Stimulated activated CD4-positive, alpha-beta T cell treated with anti-CD3 and anti-CD28 coated beads, Interleukin-4, amount 100 ng/mL, for 24 hours (primary cell): ENCODE measurements at places on chromosomes 5 and 9.

DNA sequence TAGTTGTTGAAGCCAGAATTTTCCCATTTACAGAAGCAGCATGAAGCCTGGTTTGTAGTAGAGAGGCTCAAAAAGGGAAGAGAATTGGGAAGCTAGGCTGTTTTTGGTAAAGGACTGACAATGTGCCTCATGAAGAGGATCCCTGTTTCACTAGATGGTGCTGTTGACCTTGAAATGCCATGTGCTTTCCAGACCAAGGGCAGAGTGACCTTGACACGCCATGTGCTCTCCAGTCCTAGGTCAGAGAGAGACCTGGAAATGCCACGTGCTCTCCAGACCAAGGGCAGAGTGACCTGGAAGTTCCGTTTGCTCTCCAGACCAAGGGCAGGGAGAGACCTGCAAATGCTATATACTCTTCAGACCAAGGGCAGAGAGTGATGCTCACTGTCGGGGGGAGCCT is 32.0 kb downstream of the UNC13B start:
- no peak for DNase-seq

GRCh38 chr5:143714629-143715028 is 97.3 kb upstream of the HMHB1 start:
- no peak for DNase-seq

DNA sequence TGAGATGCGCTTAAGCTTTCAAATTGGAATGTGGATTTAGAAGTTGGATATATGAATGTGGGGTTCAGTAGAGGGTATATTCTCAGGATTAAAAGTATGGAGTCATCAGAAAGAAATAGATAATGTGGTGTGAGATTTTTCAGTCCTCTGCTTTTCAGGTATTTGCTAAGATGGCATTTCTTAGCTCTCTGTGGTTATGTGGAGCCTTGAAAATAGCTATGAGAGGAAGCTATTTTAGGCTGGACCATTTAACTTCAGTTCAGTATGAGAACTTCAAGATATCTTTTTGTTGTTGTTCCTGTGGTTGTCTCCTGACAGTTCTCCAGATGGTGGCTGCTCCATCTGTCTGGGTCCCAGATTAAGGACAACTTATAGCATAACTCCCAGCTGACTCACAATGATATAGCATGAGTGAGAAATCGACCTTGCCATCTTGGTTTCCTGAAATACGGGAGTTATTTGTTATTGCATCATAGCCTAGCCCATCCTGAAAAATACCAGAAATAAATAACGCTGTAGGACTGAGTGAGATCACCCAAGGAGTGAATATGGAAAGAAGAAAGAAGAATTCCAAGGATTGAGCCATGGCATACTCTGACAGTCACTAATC is 461.5 kb downstream of the ANXA1 start:
- DNase-seq: no peak

- no peak for DNase-seq
Observed at GRCh38 chr9:132986640-132987620, 8.4 kb downstream of the GFI1B start.

GRCh38 chr5:130995851-130996250 is 169.2 kb downstream of the HINT1 start:
- DNase-seq: no peak

GRCh38 chr5:92885950-92886349 is 695.1 kb downstream of the NR2F1-AS1 start:
- DNase-seq: no peak

- DNase-seq: no peak
Observed at GRCh38 chr5:18496041-18496440, 861.8 kb downstream of the TAF11L14 start.

DNA sequence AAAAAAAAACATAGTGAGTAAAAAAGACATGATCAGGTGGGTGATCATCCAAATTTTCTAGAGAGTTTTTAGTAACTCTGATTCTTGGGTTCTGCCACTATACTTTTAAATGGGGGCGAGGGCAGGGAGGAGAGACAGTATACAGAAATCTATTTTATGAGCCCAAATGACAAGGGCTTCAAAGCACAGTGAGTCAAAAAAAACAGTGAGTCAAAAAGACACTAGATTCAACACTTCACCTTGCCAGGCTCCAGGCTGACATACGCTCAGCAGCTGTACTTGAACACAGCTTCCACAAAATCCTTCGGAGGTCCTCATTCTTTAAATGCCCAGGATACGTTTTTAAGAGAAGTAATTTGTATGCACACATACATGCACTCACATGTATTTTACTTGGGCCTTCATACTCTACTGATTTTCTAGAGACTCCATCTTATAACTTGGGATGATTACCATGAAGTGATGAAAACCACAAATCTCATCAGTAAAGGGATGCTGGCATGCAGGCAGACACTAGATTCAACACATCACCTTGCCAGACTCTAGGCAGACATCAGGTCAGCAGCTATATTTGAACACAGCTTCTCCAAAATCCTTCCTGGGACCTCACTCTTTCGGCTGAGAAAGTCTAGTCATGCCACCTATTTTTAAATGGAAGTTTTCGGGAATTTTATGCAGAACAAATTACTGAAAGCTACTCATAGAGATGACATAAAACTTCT is 28.8 kb downstream of the NR3C1 start:
- no peak for DNase-seq

- peak; percentile 53 for DNase-seq
Observed at GRCh38 chr5:321230-321725, at the start of gene AHRR. Gene AHRR (plus strand): TSS chr5:321714. CDS start chr5:343903, 22,189 bp downstream.

DNA sequence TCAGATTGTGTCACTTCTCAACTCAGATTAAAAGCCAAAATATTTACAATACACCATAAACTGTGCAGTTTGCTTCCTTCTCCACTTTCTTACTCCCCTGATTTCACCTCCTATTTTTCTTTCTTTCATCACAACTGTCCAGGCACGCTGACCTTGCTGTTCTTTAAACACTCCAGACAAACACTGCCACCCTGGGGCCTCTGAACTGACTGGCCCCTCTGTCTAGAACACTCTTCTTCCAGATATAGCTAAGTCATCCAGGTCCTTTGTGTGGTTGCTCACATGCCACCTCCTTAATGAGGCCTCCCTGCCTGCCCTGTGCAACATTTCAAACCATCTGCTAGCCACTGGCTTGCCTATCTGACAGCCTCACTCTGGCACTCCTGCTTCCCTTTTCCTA is 46.6 kb downstream of the ATG10 start:
- DNase-seq: no peak

GRCh38 chr5:169416583-169417196 is 115.8 kb upstream of the SLIT3 start:
- no peak for DNase-seq

DNA sequence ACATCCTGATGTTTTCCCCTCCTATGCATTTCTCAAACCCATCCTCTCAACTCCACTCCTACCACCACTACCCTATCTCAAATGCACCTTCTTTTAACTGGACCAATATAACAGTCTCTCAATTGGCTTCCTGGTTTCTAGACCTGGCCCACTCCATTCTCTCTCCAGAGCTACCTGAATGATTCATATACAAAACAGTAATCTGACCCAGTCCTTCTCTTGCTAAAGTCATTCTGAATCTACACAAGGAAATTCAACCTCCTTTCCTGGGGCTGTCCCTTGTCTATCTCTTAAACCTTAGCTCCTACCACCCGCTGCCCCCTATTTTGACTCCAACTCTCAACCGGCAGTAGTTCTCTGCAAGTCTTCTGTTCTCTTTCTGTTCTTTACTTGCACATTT is 97.2 kb downstream of the PCSK1 start:
- no peak for DNase-seq

GRCh38 chr5:77957931-77958521 is 181.9 kb upstream of the TBCA start:
- no peak for DNase-seq

GRCh38 chr5:66807743-66808142 is 211.6 kb downstream of the MAST4 start:
- no peak for DNase-seq

GRCh38 chr9:137494104-137494544 is 35.0 kb upstream of the NSMF start:
- no peak for DNase-seq

DNA sequence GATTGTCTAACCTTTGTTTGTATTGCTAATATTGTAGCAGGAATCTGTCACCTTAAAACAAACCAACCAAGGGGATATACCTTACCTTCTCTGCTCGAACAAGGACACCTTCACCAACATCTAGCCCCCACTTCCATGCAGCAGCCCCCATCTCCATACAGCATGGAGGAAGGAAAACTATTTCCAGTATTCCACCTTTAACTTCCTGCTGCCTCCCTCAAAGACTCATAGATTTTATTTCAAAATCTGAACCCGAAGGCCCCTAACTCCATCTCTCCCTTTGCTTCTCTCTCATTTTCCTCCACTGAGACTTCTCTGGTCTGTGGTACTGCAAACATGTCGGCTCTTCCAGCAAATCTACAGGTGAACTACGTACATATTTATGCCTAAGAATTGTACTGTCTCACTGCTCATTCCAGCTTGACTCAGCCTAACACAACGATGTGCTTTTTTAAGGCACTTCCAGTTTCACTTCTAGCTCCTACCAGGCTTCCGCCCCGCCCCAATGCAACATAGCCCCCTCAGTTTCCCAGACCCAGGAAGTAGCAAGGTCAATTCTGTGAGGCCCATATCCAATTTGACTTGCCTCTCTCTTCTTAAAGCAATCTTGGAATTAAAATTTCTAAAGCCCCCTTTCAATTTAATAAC is 70.7 kb upstream of the RNF38 start:
- DNase-seq: peak; percentile 64

GRCh38 chr5:178688551-178688950 is 41.9 kb downstream of the ZNF354A start:
- no peak for DNase-seq

GRCh38 chr5:123483446-123484077 is 28.4 kb upstream of the CSNK1G3 start:
- DNase-seq: no peak
